ENCODE measurements at places on chromosomes 7 and 10.
A peak's percentile ranks its signal among the peaks of the same experiment; 100 is the strongest.

- DNase-seq: no peak
Observed at GRCh38 chr7:96315125-96315512, 6.8 kb downstream of the SLC25A13 start.

- DNase-seq: no peak
Observed at GRCh38 chr10:24008164-24009091, 200.5 kb upstream of the KIAA1217 start.

GRCh38 chr10:113038183-113038582 lies 88.1 kb downstream of the TCF7L2 start:
- DNase-seq: no peak

DNA sequence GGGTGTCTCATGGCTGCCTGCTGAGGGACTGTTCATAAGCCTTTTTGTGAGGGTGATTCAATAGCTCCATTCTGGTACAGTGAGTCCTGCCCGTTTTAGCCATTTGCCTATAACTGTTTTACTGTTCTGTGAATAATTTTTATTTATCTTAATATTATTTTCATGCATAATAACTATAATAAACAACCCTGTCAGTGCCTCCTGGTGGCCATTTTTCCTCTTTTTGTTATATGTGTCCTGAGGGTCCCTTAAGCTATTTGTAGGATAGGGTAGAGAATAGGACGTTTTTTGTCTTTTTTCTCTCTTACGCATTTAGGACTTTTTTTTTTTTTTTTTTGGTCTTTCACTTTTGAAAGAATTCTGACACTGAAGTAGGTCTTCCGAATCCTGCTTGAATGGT lies 2.9 kb downstream of the C1QL3 start:
- DNase-seq: no peak

GRCh38 chr10:68231106-68231816 lies 652 bp downstream of the ATOH7 start:
- peak; percentile 19 for DNase-seq

GRCh38 chr7:139703487-139704307 lies 74.1 kb downstream of the HIPK2 start:
- no peak for DNase-seq

DNA sequence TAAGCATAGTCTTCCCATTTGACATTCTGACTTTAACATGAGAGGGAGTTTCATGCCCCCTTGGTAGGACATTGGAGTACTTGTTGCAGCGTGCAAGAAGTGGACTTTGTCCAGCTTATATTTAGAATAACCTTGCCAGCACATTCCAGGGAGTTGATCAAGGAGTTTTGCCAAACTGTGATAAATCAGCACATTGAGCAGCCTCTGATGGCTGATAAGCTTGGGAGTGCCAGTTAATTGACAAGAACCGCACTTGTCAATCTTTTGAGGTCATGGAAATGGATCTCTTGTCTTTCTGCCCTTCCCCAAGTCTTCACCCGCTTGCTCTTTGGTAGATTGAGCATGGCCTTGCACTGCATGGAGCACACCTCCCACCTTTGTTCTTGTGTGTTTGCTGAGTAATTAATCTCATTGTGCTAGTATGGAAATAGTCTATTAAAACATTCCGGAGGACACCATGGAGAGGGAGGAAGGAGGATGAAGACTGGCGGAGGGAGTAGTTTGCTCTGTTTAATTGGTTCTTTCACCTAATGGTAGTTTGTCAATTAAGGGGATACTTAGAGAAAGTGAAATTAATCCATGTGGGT lies 668.5 kb upstream of the GALNT17 start:
- DNase-seq: no peak
